ENCODE measurements at places on chromosomes 1 and 21.

GRCh38 chr1:159088050-159088449, 11.5 kb upstream of the AIM2 start:
- no peak for DNase-seq

DNA sequence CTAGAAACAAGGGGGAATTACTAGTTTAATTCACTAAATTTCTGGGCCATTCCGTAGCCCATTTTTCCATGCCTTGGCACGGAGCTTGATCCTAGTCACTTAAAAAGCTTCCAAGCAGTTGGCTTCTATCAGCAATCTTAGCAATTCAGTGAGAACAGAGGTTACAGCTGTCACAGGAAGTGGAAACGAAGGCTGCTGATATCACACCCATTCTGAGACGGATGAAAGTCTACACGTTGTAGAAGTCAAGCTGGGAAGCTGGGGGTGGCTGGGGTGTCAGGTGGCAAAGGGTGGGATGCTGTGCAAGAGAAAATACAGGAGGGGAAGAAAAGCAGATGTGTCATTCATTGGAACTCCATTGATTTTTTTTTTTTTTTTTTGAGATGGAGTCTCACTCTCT, 11.8 kb upstream of the STMN1 start:
- DNase-seq: no peak

GRCh38 chr21:36542312-36543101, 62.6 kb upstream of the CLDN14 start:
- no peak for DNase-seq

DNA sequence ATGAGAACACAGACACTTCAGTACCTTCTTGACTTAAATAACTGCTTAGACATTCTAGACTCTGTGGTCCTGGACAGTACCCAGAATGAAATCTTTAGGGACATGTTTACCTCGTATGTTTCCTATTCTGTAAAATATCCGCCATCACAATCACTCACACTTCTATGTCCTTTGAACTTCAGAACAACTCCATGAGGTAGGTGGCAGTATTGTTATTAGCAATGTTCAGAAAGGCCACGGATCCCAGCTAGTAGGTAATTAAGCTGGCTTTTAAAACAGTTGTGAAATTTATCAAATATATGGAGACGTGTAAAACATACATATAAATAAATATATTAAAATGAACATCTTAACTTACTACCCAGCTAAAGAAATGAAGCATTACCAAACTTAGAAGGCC, 83.4 kb downstream of the CACHD1 start:
- DNase-seq: no peak

DNA sequence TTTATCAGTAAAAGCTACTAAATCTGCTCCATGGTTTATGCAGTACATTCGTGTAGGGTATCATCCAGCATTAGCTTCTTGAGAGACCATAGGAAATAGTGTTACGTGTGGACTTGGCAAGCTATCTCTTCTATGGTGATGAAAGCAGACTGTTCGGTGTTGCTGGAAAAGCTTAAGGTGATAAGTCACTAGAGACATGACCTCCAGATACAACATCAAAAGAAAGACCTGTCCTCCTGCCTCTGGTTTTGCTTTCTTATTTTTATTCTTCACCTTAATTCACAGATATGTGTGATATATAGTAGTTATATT, 53.5 kb upstream of the S1PR1 start:
- no peak for DNase-seq

- DNase-seq: no peak
Observed at GRCh38 chr1:234988536-234988935, 140.1 kb downstream of the TOMM20 start.

- DNase-seq: no peak
Observed at GRCh38 chr1:245791410-245792312, 636.9 kb downstream of the KIF26B start.

- DNase-seq: peak; percentile 23
Observed at GRCh38 chr1:2214541-2215241, 13.4 kb upstream of the SKI start.

DNA sequence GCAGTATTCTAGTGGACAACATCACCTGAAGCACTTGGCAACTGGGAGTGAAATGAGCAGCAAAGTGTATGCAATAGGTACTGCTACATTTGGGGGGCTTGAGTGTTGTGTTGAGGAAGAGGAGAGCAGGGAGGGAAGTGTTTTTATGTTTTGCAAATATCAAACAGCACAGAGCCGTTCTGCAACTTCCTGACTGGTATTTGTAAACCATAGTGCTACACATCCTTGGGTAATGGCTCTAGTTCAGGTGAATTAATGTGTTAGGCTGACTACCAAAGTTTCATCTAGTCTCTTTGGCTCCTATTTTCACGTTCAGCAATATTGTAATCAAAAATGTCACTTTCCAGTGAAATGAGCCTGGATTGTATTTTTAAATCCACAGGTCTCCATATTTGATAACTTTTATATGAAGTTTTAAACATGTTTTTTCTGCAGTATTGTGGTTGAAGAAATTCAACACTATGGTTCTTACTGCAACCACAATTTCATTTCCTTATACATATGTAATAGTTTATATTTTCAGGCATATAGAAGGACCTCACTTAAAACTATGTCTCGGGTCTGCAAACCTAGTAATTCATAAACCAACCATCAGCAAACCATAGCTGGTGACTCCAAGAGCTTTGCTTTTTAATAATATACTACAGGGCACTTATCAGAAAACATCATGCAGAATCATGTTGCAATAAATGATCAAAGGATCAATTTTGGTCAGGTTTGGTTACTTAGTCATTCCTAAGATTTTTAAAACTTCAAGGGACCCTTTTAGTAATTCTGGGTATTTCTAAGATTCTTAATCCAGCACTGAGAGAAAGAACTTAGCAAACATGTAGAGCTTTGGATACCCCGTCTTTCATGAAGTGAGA, 18.8 kb downstream of the ZBTB37 start:
- DNase-seq: no peak

DNA sequence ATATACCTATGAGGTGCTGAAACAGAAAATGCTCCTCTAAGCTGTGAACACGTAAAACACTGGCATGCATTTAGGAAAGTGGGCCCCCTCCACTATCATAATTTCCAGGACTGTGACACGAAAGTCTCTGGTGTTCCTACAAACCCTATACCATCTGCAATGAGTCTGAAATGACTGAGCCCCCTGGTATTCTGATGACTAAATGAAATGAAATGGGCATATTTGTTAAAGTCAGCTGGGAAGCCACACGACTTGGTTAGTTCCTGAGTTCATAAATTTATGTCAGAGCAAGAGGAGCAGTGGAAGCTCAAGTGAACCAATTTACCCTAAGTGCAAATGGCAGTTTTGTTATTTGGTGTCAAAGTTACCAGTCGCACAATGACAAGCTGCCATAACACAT, 182.3 kb downstream of the KCTD3 start:
- DNase-seq: no peak

DNA sequence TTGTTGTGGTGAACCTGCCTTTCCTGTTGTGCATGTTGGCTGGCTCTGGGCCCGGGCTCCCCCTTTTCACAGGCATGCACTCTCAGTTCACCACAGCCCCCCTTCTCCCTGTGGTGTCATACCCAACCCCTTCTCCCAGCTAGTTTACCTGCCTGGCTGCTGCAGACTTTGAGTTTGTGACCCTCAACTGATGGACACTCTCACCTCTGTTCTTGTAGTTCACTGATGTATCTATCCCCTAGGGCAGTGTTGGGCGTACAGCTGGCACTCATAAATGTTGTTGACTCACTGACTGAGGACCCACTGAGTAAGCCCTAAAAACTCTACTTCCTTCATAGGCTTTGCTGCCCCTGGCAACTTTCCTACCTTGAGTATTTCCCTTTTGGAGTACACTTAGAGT, 54.9 kb downstream of the WDR64 start:
- no peak for DNase-seq

DNA sequence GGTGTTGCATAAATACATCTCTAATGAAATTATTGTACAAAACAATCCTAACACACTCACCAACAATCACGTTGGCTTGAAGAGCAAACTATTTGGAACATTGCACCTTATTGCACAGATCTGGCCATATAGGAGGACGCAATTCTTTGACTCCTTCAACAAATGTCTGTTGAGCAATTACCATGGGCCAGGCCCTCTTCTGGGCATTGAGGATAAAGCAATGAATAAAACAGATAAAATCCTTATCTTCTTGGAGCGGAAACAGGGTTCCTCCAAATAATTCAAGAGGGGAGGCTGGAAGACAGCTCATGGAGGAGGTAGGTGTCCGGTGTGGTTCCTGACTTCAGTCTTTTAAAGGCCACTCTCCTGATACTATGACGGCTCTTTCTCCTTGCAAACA, 43.3 kb downstream of the PAX7 start:
- no peak for DNase-seq

DNA sequence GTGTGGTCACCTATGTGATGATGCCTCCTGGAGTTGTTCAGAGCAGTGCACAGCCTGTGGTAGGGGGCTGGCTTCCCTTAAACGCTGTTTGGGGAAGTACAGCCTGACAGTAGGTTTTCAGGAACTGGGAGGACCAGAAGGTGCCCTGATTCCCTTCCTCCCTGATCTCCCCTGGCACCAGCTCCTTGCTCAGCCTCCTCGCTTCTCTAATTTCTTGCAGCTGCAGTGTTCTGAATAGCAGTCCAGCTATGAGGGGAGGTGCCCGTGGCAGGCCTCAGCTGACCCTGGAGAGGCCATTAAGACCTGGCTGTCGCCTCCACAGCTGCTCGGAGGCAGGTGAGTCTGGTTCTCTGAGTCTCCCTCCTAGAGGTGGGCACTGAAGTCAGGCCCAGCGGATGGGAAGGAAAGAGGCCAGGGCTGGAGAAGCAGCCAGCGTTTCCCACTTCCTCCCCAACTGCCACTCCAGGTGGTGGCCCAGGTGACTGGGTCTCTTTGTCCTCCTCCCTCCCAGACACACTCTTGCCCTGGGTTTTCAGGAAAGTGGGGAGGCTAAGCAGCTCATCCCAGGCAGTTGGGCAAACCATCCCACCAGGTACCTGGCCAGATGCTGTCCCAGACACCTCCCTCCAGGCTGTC, 52.0 kb upstream of the RPL11 start:
- no peak for DNase-seq

- no peak for DNase-seq
Observed at GRCh38 chr1:100626397-100626796, 88.5 kb downstream of the GPR88 start.

DNA sequence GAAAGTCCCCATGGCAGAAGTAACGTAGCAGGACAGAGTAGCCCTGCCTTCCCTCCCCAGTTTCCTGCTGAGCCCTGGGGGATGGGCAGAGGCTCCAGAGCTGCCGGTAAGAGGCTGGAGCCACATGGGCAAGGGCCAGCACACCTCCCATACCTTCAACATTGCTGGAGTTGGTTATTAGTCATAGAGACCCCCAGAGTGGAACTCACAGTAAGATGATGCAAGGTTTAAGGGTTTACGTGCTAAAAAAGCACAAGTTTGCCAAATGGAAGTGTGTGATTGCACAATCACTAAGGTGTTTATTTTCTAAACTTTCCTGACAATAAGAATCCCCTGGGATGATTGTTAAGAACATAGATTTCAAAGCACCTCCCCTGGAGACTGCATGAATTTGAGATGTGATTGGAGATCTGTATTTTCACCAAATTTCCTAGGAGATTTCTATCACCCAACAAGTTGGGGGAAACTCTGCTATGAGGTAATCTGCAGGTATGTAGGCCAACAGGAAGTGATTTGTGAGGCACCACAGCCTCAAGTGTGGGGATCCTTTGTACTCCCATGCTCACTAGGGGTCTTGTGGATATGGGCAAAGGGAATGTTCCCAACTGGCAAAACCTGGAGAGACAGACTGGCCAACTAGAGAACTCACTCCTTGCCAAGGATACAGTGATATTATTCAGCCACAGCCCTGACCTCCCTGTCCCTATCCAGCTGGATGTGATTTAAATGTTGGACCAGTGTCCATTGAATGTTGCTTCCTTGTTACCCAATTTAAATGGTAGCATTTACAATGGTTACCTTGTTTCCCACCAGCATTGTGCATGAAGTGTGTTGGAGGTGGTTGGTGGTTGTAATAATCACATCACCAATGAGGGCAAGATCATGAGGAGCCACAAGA, 37.1 kb upstream of the CSF1 start:
- no peak for DNase-seq

DNA sequence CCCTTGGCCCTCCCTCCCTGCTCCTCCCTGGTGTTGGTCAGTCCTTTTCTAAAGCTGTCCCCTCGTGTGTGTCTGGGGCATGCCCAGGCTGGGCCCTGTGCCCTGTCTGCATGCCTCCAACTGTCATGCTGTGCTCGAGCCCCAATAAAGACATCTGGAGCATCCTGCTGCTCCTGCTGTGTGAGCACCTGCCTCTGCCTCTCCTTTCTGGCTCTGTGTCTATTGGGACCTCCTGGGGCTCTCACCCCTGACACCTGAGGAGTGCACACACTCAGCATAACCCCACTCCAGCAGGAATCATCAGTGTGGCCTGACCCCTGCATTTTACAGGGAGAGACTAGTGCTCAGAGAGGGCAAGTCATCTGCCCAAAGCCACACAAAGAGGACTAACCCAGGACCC, 23.7 kb downstream of the KCNC4 start:
- DNase-seq: no peak

DNA sequence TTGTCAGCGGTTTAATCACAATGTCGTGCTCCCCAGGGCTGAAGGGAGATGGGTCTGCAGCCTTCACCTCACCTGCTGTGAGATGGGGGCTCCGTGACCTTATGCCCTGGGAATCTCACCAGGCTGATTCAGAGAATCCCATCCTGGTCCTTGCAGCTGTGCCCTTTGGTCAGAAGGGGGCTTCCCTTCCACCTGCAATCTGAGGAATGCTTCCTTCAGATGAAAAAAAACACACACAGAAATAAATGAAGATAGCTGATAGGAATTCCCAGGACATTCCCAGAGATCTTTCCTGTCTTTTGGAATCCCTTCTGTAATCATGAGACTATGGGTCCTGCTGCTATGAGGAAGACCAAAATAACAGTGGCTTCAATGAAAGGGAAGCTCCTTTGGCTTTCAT, 127.0 kb upstream of the VAMP3 start:
- no peak for DNase-seq

DNA sequence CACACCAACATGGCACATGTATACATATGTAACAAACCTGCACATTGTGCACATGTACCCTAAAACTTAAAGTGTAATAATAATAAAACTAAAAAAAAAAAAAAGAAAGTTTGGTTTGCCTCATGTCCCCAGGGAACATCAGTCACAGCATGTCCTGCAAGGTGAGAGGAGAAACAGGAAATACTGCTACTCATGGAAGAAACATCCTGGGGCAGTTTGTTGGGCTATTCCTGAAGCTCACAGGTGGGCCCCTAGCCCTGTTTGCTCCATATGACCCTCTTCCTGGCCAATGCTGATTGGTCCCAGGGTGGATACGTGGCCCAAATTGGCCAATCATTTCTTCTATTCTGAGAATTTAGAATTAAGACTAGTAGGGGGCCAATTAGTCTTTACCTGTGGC, 103.4 kb upstream of the ADAR start:
- DNase-seq: no peak

- DNase-seq: no peak
Observed at GRCh38 chr1:25991937-25992688, 5.8 kb downstream of the PAFAH2 start.

DNA sequence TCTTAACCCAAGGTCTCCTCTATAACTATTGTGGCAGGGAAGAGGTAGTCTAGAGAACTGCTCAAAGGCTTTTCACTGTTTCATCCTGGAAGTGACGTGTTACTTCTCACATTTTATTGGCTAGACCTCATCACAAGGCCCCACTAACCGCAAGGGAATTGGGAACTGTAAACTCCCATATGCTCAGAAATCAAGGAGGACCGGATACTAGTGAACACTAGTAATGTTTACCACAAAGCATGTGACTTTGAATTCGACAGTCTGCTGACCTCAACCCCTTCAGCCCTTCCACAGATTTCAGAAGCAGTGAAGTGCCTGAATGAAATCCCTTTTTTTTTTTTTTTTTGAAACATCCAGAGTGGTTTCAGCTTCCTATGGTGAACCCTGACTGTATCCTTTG, 3.4 kb upstream of the EEIG2 start:
- DNase-seq: no peak
